ENCODE measurements at places on chromosomes 3 and 15.
A peak's percentile ranks its signal among the peaks of the same experiment; 100 is the strongest.

GRCh38 chr15:35507932-35508638 is 37.9 kb downstream of the DPH6 start:
- DNase-seq, result no peak

DNA sequence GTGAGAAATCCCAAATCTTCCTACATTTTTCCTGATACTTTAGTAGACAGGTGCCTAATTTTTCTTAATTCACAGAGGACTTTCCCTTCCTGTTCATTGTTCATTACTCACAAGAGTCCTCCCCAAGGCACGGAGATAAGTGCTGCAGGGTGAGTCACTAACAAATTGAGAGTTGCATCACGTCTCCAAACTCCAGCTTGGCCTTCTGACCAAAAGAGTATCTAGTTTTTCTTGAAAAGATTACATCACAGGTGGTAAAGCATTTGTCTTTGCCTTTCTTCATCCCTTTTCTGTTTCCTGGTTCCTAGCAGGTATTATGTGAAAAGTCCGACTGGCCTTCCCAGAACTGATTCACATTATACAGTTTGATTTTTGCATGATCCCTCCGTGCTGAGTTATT is 24.9 kb upstream of the RASGRP1 start:
- DNase-seq, result peak; percentile 87

GRCh38 chr15:27714675-27715074 is 384.4 kb downstream of the OCA2 start:
- DNase-seq, result no peak

DNA sequence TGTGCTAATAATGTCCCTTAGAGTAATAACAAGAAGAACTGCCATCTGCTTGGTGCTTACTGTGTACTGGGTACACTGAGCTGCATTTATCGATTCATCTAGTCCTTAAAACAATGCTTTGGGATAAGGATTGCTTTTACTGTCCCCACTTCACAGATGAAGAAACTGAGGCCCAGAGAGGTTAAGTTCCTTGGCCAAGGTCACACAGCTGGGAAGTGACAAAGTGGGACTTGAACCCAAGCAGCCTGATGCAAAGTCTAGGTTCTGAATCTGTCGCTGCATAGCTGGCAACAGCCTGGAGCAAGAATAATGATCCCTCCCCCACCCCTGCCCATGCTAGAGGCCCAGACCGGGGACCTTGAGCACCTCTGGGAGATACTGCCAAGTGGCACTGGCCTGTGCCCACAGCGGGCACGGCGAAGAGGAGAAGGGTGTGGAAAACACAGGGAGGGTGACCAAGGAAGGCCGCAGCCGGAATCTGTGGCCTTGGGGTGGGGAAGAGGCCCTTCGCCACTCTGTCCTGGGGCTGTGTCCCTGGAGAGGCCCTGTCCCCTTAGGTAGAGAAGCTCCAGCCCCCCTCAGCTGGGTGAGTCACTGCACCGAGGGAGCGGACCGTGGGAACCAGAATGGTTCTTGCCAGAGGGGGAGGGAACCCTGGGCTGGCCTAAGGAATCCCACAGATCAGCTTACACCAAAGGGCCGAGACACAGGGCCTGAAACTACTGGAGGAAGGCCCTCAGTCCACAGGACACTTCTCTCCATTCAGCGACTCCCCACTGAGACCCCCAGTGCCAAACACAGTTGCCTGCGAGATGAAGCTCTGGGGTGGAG is 3.5 kb downstream of the PLXND1 start:
- DNase-seq, result peak; percentile 32

- no peak for DNase-seq
These were observed 73.8 kb downstream of the TLE3 start for GRCh38 chr15:70023769-70024491.

- peak; percentile 93 for DNase-seq
These were observed 61.8 kb upstream of the SMAD3 start for GRCh38 chr15:67003586-67003985.

DNA sequence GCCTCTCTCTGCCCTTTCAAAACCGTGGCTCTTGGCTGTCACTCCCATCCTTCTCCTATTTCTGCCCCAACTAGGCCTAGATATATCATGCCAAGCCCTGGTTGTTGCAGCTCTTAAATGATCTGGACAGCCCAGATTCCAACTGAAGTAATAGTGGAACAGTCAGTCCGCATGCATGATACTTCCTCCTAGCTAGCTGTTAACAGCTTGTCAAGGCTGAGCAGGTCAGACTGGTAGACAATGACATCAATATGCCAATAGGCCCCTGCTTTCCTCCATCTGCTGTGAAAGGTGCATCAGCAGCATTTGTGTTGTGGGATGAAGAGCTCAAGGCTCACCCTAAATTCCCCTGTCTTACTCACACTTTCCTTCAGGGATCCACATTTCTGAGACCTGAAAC is 527.7 kb upstream of the TGFBR2 start:
- DNase-seq, result no peak

GRCh38 chr3:169914321-169914720 is 2.9 kb downstream of the SAMD7 start:
- peak; percentile 50 for DNase-seq

DNA sequence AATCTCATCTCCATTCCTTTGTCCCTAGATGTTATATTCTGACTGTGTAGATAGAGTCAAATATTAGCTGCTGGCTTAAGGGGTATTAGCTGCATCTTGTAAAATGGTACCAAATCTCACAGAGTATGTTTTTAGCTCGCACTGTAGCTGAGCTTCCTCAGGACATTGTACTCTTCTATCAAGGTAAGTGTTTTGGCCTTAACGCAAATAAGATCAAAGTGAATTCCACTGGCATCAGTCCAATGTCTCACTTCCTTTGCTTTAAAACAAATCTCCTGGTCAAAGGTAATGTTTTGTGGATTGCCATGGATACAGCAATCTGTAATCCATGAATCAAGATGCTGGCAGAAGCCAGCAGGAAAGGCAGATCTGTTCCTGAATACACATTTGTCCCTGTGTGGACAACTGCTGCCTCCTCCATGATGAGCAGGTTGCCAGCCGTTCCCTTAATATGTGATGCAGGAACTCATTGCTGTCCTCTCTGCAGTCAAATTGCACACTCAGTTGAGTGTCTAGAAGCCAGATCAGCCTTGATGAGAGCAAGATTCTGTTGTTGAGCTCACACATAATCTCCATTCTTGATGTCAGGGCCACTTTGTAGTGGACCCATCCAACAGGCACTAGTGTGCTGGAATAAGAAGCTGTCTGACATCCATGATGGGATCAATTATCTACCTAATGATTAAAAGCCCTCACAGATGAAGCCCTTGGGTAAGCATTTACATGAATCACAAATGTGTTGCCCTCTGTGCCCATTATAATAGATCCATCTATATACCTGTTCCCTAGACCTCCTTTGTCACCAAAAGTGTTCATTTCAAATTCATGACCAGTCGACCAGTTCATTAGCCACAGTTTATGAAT is 96.6 kb upstream of the AGTR1 start:
- DNase-seq, result peak; percentile 92

DNA sequence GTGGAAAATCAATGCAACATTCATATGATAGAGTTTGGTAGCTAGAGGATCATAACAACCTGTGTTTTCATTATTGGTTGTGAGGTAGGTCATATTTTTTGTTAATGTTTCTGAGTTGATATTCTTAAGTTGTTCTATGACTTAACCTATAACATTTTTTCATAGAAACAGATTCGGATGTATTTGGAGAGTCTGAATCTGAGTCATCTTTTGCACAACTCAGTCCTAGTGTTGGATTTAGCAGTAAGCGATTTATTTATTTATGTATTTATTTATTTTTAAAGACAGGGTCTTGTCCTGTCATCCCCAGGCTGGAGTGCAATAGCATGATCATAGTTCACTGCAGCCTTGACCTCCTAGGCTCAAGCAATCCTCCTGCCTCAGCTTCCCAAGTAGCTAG is 292.8 kb upstream of the ZNF717 start:
- no peak for DNase-seq

DNA sequence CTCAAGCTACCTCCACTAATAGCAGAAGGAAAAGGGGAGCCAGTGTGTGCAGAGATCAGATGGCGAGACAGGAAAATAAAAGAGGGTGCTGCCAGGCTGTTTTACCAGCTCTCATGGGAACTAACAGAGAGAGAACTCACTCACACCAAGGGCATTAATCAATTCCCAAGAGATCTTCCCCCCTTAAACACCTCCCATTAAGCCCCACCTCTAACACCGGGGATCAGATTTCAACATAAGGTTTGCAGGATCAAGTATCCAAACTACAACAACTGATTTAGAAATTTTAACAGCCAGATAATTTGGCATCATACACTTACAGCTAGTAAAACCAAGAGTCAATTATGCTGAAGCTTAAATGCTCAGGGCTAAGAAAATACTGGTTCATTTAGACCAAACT is 18.9 kb downstream of the CD200 start:
- DNase-seq, result no peak

GRCh38 chr3:45894015-45894414 is 7.7 kb downstream of the CCR9 start:
- no peak for DNase-seq

DNA sequence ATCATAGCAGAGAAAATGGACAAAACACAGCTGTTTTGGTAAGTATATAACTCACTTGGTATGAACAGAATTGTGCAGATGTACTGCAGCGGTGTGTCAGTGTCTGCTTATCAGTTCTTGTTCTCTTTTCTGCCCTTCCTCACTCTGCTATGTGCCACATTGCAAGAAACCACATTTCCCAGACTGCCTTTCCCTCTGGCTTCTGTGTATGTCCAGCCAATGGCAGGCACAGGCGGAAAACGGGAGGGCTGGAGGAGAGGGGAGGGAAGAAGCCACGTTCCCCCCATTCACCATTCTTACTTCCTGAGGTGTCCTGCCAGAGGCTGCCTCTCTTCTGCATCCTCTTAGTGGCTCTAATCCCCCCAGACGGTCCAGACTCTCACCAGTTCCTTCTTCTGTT is 15.4 kb downstream of the HHLA2 start:
- peak; percentile 38 for DNase-seq

GRCh38 chr3:141913150-141913811 is 36.8 kb downstream of the ATP1B3 start:
- peak; percentile 79 for DNase-seq

- no peak for DNase-seq
These were observed 5.8 kb upstream of the DIS3L start for GRCh38 chr15:66287461-66288057.

GRCh38 chr15:80758130-80758745 is 20.9 kb upstream of the CEMIP start:
- DNase-seq, result no peak

DNA sequence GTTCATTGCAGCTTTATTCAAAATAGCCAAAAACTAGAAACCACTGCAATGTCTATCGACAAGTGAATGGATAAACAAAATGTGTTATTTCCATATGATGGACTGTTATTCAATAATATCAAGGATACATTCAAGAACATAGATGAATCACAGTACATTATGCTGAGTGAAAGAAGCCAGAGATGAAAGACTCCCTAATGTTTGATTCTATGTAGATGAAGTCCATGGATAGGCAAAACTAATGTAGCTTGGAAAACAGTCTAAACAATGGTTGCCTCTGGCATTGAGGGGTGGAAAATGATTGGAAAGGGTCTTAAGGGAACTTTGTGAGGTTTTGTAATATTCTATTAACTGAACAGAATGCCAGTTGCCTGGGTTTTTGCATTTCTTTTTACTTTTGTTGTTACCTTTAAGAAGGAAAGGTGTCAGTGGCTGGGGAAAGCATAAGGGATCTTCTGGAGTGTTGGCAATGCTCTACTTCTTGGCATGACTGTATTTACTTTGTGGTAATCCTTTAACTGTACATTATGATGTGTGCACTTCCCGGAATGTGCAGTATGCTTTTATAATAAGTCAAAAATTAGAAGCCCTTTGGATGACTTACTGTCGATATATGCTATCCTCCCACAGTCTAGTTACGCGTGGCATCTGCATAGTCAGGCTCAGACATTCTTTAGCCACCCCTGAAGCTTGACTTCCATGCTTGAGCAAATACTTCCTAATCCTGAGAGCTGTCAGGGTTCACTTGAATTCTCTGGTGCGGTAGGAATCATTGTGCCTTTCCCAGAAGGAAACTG is 20.5 kb upstream of the ATP10A start:
- peak; percentile 85 for DNase-seq

- DNase-seq, result no peak
These were observed 36.3 kb downstream of the APBA2 start for GRCh38 chr15:28921919-28922706.

GRCh38 chr3:40908612-40909011 is 290.7 kb upstream of the CTNNB1 start:
- DNase-seq, result peak; percentile 12

DNA sequence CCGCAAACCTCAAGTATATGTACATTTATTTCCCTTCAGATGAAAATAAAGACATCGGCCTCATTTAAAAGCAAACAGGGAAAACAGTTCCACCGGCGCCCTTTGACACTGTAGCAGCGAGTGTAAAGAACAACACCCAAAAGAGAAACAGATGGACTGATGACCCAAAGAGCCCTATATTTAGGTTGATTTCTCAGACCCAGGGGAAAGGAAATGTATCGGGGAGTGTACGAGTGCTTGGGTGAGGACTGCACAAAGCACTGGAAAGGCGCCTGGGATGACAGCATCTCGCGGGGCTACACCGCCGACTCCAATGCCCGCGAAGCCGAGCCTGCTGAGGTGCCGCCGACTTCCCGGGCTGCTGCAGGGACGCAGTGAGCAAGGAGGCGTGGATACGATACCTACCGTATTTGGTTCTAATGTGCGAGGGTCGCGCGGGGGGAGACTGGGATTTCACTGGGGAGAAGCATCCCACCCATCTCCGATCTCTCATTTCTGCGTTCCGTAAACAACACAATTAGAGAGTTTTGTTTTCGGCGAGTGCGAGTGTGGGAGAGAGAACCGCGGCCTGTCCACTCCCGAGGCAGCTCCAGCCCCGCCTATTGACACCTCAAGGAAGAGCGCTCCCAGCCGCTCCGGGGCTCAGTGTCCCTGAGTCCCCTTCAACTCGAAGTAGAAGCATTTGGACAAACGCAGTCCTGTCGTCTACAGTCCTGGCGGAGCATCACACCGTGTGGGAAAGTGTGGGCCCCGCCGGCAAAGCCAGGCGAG is 2.0 kb downstream of the MECOM start:
- peak; percentile 54 for DNase-seq

DNA sequence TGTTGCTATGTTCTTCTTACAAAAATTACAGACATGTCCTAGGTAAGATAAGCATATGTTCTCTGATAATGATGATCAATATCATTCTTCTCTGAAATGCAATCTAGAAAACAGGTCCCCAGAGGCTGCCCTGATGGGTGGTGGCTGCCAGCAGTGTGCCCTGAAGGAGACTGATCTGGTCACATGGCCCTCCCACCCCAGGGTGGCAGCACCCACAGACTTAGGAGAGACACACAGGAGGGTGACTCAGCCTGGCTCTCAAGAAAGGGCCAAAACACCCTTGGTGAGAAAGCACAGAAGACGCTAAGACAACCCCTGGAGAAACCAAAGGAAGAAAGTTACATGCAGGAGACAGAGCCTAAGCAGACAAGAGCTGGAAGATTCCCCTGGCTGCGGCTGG is 203.7 kb downstream of the TJP1 start:
- DNase-seq, result no peak

- DNase-seq, result no peak
These were observed 514.4 kb upstream of the PROK2 start for GRCh38 chr3:72299321-72299802.

- peak; percentile 47 for DNase-seq
These were observed 254.4 kb upstream of the ZPLD1 start for GRCh38 chr3:102180280-102180931.

GRCh38 chr15:36826948-36827347 is 247.5 kb downstream of the CDIN1 start:
- DNase-seq, result no peak

GRCh38 chr3:133983576-133984560 is 45.9 kb downstream of the SLCO2A1 start:
- DNase-seq, result peak; percentile 48
